ENCODE measurements at places on chromosomes 6 and 20.

DNA sequence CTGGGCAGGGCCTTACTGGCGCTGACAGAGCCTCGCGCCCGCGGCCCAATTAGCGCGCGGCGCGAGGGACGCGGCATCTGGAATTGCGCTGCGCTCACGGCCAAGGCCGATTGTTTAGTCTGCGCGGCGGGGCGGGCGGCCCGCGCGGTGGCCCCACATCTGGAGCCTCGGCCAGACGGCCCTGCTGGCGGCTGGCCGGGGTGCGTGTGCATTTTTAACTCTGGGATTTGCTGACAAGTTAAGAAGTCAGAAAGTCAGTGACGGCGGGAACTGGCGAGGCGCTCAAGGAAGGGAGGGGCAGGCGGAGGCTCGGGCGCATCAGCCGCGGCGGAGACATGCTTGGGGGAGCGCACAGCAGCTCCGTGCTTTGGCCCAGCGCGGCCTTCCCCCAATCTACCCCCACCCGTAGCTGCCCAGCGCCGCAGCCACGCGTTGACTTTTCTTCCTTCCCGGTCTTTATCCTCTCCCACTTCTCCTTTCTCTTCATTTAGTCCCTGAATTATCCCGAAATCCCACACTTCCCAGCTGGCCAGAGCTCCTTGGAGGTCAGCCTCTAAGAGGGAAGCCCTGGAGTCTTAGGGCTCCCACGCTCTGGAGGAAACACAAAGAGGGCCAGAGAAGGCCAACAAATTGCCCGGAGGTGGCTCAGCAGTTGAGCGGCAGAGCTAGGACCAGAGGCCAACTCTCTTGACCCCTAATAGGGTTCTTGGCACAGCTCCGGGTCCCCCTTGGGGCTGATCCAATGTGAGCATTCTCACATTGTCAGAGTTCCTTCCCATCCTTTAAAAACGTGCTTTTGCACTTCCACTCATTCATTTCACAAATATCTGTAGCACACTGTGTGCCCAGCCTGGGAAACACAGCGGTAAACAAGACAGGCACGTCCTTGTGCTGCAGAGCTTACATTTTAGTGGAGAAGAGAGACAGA, 40.8 kb upstream of the FOXP4 start:
- peak; percentile 23 for DNase-seq

- DNase-seq: no peak
These were observed 115.9 kb downstream of the LY86 start for GRCh38 chr6:6704103-6705060.

DNA sequence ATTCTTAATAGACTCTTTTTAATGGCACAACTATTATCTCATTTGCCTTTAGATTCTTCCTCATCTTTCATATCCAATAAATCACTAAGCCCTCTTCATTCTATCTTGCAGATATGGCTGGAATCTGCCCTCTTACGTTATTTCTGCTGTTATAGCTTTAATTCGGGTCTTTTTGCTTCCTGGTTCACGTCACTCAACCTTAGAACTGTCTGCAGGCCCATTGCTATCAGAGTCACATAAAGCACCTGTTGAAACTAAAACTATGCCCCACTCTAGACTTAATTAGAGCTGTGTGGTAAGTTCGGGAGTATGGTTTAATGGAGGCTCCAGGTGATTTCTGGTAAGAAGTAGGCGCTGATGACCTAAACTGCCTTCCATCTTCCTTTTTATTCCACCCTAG, 988 bp downstream of the QRSL1 start:
- no peak for DNase-seq

DNA sequence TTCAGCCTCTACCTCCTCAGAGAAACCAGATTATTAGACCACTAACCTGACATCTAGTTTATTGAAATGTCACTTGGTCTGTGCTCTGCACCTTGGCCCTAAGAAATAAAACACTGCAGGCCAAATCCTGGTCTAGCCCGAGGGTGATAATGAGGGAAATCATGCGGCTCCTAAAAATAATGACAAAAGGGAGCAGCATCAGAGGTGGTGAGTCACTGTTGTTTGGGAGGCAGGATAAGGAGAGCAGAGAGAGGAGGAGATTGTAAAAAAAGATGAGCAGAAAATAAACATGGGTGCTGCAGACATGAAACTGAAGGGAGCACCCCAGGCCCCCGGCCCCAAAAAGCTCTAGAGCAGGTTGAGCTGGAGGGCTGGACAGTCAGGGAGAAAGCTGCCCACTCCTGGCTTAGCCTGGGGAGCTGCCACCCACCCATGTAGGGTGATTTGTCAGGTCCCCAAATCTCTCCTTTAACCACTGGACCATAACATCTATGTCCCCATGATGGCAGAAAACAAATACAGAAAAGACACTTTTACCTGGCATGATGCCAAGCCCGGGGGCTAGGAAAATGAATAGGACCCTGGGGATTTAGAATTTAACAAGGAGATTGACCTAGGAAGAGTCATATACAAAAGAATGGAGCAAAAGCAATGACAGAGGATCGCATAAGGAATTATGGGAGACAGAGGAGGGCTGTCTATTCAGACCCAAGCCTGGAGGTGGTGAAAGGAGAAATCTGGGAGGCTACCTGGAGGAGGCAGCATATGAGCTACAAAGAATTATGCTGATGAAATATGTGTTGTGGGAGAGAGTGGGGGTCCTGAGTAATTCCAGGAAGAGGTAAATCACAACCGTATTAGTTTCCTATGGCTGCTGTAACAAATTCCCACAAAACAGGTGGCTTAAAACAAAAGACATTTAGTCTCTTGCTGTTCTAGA, 103.7 kb downstream of the SNAP25 start:
- DNase-seq: no peak

GRCh38 chr6:169774347-169774746, 22.9 kb downstream of the ERMARD start:
- DNase-seq: no peak

DNA sequence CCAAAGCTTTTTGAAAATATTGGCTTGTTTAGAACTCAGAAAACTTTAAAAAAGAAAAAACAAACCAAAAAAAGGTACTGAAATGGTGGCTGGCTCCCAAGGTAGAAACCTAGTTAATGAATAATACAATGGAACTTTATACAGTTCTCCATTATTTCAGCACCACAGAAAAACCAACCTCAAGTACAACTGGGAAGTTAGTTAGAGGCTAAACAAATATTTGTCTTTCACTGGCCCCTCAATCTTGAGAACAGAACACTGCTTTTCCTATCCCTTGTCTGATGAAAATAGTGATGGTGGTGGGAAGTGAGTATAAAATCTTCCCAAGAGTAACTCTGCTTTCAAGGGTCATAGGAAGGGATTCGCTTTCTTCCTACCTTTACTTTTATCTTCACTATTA, 126.5 kb downstream of the REV3L start:
- no peak for DNase-seq

GRCh38 chr6:63502156-63502555, 70.1 kb upstream of the LOC128125822 start:
- no peak for DNase-seq

DNA sequence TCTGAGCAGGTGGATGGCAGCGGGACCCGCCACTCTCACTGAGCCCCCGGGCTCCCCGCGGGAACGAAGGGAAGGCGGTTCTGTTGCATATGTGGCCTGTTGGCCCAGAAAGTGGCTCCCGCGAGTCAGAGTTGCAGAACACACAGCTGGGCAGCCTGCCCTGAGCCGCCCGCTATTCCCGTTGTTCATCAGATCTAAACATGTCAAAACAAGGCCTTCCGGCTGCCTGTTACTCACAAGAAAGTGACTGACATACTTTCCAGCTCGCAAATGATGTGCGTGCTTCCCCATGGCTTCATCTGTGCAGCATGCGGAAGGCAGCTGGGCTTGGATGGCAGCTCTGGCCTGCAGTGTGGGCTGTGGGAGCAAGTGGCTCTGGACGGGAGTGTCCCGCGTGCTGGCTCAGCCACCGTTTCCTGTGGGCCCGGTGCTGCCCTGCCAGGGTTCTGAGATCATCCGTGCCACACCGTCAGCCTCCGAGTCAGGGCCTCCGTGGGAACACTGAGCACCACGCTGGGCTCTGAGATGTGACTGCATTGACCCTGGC, 227.3 kb downstream of the ERMARD start:
- no peak for DNase-seq

DNA sequence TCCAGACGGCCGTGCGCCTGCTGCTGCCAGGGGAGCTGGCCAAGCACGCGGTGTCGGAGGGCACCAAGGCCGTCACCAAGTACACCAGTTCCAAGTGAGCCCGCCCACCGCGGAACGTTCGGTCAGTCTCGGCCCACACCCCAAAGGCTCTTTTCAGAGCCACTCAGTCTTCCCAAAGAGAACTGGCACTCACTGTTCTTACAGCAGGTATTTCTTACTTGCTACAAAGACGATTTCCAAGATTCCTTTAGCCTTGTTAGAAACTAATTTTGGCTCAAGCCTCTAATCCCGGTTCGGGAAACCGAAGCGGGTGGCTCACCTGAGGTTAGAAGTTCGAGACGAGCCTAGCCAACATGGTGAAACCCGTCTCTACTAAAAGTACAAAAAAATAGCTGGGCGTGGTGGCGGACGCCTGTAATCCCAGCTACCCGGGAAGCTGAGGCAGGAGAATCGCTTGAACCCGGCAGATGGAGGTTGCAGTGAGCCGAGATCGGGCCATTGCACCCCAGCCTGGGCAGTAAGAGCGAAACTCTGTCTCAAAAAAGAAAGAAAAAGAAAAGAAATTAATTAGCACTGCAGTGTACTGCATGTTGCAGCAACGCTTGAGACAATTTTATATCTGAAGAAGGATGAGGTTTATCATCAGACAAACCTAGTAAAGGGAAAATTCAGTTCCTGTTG, 73.1 kb downstream of the OR2B2 start:
- DNase-seq: peak; percentile 29

- peak; percentile 69 for DNase-seq
These were observed at the start of gene RSPH9 for GRCh38 chr6:43644940-43645612. RSPH9 (plus strand) TSS chr6:43645036; CDS start chr6:43645099, 63 bp downstream.

DNA sequence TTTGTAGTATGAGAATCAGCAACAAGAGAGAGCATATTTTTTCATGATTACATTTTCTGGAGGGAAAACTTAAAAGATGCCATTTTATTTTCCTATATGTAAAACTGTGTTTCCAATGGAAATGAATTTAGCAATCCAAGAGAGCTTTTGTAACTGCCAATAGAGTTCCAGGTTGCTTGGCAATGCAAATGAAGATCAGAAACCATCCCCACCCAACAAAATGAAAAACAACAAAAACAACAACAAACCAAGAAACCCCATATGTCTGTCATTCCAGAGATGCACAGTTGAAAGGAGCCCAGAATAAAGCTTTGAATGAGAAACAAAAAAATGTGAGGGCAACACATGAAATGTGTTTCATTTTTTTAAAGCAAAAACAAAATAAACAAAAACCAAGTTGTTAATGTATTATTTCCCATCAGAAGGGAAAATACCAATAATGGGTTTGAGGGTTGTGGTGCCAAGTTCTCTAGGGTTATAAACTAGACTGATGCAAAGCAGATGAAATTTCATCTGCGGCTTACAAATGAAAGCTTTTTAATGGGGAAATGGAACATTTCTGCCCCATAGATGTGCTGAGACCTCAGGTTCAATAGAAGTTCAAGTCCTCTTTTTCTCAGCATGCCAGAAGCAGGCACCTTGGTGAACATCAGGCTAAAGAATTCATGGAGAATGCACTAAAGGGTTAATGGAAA, 121.5 kb upstream of the MCHR2 start:
- no peak for DNase-seq

DNA sequence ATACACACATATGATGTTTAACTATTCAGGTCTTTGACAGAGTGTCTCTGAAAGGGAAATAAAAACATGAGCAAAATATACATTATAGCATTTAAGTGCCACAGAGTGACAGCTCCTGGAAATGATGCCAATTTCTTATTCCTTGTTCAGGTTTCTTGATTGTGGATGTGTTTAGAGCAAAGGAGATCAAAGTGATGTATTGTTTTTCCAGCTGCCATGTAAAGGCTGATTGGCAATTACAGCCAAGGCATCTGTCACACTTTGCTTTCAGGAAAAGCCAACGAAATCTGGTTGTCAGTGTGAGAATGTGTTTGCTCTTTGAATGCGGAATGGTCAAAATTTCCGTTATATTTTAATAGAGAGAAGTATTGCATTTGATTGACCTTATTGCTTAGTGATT, 347.8 kb upstream of the FLRT3 start:
- DNase-seq: no peak

Data from stimulated activated CD4-positive, alpha-beta T cell treated with anti-CD3 and anti-CD28 coated beads, Interleukin-4, amount 100 ng/mL, for 1 hour (primary cell).